ENCODE measurements at places on chromosomes 16 and 17.

- DNase-seq = peak; percentile 48
Observed at GRCh38 chr17:78785663-78786057, 3.6 kb upstream of the CYTH1 start.

- no peak for DNase-seq
Observed at GRCh38 chr16:74230126-74230525, 66.5 kb upstream of the PSMD7 start.

- DNase-seq = no peak
Observed at GRCh38 chr17:2259769-2260536, 43.6 kb downstream of the SMG6 start.

- no peak for DNase-seq
Observed at GRCh38 chr17:28612531-28612930, 1.5 kb downstream of the RSKR start.

DNA sequence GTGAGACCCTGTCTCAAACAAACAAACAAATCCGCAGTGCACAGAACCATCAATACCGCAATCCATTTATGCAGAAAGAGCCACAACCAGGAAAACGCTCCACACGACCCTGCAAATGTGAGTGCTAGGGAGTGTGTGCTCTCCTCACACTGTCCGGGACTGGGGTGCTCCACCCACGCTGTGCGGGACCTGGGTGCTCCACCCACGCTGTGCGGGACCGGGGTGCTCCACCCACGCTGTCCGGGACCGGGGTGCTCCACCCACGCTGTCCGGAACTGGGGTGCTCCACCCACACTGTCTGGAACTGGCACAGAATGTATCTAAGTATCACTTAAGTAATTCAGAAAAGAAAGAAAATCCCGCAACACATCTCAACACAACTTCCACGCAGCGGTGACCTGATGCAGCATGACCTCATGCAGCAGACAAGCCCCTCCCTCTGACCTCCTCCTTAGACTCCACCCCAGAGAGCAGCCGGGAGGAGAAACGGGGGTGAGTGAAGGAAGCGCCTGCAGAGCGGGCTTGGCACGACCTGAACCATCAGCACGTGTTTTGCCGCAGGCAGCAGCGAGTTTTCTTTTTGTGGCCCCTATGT is 38.5 kb downstream of the ZNF276 start:
- no peak for DNase-seq

- DNase-seq = peak; percentile 97
Observed at GRCh38 chr17:67245694-67246402, 852 bp upstream of the HELZ start.

DNA sequence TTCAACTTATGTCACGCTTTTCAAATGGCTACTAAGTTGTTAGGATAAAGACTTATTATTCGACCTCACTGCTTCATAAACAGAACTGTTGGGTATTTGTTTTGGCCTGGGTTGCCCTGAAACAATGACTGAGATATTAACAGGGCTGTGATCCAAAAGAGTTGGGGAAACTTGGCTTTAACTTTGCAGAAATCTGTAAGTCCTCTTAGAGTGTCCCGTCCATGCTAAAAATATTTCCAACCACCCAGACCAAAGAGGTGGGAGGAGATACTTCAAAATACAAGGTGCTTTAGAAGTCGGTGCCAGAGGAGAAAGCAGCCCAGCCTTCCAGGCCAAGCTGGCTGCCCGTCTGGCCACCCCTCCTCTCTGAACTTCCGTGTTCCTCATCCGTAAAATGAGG is 16.1 kb upstream of the SPATA32 start:
- DNase-seq = peak; percentile 44

DNA sequence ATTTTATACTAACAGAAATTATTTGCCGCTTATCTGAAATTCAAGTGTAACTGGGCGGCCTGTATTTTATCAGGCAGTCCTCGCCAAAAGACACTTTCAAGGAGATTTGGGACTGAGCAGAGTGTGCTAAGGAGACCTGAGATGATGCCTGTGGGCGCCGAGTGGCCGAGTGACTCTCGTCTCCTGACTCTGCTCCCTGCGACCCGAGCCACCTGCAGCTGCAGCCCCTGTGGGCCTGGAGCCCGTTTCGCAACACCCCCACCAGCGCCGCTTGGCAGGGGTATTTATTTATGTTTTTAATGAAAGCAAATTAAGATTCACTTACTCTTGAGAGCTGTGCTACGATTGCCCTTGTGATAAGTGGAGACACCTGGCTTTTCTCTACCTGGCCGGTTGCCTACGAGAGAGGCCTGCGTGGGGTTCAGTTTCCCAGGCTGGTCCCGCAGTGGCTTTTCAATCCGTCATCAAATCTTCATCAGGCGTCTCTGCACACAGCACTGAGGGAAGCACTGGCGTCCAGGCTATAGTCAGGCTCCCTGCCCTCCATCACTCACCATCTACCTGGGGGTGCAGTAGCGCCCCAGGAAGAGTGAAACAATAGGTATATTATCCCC is 124.0 kb downstream of the SEC14L1 start:
- peak; percentile 61 for DNase-seq

GRCh38 chr16:17457997-17458396 is 12.8 kb downstream of the XYLT1 start:
- no peak for DNase-seq

DNA sequence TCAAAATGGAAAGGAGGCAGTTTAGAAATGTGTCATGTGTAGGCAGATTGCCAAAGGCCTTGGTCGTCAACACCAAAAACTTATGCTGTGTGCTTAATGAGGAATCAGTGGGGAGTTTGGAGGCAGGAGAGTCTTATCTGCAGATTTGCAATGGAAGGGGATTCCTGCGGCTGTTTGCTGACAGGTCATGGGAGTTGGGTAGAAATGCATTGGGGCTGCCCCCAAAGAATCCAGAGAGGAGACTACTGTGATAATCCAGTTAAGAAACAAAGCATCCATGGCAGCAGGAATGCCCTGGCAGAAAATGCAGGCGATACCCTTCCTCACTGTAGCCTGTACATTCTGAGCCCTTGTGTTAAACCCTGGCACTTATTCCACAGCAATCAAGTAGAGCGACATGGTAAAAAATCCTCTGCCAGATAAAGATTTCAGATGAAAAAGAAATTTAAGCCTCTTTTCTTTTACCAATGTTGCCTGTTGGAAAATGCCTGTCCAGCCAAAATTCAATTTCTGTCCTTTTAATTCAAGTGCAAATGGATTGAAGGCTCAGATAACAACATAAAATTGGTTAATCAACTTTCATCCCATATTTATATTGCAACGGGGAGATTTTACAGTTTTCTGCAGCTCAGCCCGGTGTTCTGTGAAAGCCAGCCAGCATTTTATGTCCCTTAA is 491.0 kb upstream of the CDH5 start:
- peak; percentile 56 for DNase-seq

GRCh38 chr17:6713918-6714271 is 726 bp upstream of the SLC13A5 start:
- no peak for DNase-seq

GRCh38 chr17:42101513-42102292 is 3.4 kb upstream of the ZNF385C start:
- DNase-seq = peak; percentile 99

DNA sequence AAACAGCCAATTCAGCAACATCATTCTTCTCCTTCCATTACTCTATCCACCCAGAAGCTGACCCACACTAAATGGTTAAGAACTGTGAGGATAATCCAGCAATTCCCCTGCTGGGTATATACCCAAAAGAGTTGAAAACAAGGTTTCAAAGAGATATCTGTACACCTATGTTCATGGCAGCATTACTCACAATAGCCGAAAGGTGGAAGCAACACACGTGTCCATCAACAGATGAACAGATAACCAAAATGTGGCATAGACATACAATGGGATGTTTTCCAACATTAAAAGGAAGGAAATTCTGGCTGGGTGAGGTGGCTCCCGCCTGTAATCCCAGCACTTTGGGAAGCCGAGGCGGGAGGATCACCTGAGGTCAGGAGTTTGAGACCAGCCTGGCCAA is 19.9 kb downstream of the MIS12 start:
- DNase-seq = no peak

DNA sequence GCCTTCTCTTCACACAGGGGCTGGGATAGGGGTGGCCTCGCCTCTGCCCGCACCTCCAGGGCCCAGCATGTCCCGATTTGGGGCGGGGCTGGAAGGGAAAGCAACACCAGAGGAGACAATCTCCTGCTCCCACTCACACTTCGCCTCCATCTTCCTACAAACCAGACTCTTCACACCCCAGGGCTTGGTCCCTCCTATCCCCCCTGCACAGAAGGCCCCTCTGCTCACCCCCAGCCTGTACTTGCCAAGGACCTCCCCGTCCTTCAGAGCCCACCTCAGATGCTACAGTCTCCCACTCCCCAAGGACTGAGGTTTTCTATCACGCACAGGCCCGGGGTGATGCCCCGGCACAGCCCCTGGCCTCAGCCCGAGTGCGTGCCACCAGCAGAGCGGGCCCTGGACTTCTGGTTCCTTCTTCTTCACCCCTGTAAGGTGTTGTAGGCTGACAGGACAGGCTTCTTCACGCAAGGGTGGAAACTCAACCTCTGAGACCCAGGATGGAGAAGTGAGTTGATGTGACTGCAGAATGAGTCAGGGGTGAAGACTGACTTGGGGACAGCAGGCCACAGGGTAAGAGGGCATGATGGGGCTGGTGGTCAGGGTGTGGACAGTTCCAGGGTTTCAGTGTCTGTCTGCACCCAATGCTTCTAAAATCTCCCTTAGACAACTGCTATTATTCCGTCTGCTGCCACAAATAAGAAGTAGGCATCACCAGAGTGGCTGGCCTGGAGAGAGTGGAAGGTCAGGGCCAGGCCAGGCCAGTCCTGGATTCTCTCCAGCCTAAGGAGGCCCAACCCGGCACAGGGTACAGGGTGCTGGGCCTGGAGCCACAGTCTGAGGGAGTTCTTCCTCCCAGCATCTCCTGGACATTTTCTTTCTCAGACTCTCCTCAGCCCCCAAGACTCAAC is 2.5 kb downstream of the ITGAE start:
- DNase-seq = peak; percentile 47

DNA sequence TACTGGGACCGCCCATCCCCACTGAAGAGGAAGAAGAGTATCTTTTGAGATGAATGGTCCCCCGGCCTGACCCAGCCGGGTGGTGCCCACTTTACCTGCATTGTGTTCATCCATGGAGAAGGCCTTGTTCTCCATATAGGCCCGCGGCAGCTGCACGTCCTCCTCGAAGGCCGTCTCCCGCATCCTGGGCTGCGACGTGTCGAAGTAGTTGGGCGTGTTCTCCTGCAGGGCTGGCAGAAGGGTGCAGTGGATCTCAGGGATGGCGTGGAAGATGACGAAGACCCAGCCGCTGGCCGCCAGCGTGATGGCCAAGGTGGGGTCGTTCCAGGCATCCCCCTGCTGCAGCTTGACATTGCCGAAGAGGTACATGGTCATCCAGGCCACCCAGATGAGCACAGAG is 12.9 kb downstream of the GPRC5B start:
- DNase-seq = no peak

GRCh38 chr17:7885367-7886226 is 3.0 kb upstream of the CHD3 start:
- peak; percentile 81 for DNase-seq

DNA sequence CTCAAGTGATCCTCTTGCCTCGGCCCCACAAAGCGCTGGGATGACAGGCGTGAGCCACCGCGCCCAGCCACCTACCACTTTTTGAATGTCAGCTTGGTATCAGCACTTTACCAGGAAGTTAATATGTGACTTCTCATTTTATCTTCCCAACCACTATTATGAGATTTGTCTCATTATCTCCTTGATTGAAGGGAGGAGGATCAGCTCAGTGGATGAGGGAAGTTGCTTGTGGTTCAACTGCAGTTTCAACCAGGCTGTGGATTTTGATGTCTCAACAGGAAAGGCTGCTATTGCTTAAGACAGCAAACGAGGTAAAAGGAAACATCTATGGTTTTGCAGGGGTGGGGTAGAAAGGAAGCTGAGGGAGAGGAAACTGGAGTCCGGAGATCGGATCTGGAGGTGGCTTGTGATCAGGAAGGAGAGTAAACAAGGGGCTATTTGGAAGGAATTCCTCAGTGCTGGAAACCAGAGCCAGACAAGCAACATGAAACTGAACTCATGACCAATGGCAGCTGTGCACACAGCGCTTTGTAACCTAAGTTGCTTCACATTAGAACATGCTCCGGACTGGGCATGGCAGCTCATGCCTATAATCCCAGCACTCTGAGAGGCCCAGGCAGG is 180.5 kb downstream of the VPS53 start:
- DNase-seq = no peak

- peak; percentile 90 for DNase-seq
Observed at GRCh38 chr16:50368410-50369132, at the start of gene BRD7. BRD7 (minus strand) TSS chr16:50368988; CDS start chr16:50368774, 214 bp downstream.

- DNase-seq = no peak
Observed at GRCh38 chr16:65781363-65781762, 585.1 kb upstream of the CDH5 start.

DNA sequence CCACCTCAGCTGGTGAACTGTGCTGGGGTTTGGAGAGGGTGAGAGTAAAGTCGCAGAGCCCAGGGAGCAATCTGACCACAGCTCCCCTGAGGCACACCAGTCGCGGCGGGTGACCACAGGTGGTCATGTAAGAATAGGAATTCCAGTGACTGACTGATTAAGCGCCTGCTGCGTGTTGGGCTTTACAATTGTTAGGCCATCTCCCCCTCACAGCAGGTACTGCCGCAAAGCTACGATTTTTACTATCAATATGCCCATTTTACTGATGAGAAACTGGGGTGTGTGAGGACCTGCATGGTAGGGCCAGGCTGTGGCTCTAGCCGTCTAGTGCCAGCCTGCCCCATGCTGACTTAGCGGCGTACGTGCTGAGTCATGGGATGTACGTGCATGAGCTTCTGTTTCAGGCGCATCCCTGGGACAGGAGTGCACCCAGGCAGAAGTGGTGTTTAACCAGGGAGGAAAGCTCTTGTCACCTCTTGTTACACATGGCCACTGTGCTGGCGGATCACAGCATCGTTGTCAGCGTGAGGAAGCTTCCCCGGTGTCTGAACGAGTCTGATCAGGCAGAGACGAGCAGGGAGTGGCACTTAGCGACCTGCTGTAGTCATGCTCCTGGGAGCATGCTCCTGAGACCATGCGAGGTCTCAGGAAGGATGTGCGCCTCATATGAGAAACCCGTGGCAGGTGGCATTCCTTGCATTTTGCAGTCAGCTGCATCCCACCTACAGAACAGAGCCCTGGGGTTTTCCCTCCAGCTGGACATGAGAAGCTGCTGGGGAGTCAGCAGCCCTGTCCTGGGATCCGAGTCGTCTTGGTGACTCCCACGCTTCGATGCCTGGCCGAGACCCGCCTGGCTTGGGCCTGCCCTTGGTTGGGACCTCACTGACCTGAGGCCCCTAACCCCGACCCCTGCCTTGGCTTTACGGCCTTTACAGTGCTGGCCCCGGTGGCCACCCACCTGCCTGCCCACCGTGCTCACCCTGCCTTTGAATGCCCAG is 163.7 kb upstream of the CHMP6 start:
- peak; percentile 93 for DNase-seq

- peak; percentile 54 for DNase-seq
Observed at GRCh38 chr16:2039274-2040031, 8.2 kb downstream of the NTHL1 start.
